ENCODE measurements at places on chromosomes 5 and 9.

- H3K36me3 ChIP-seq, result no peaks in the 10 kb centered on the region
- peak overlapping the region; percentile 97 for H3K4me3 ChIP-seq
- H3K4me1 ChIP-seq, result peaks cover 19% of the 10 kb centered on the region
These were observed 779 bp downstream of the FAM13B start for GRCh38 chr5:138032028-138032571.

GRCh38 chr9:124199474-124199873 lies 58.3 kb upstream of the NEK6 start:
- no peak for DNase-seq
- no peaks in the 10 kb centered on the region for H3K27me3 ChIP-seq
- no peaks in the 10 kb centered on the region for H3K36me3 ChIP-seq
- H3K4me3 ChIP-seq, result no peak overlapping the region
- H3K27ac ChIP-seq, result no peak overlapping the region

GRCh38 chr5:56145106-56145505 lies 88.0 kb downstream of the ANKRD55 start:
- H3K36me3 ChIP-seq, result no peaks in the 10 kb centered on the region
- no peaks in the 10 kb centered on the region for H3K27me3 ChIP-seq
- no peaks in the 10 kb centered on the region for H3K4me1 ChIP-seq
- no peak for DNase-seq

GRCh38 chr9:72614067-72614466 lies 92.7 kb downstream of the TMC1 start:
- H3K36me3 ChIP-seq, result no peaks in the 10 kb centered on the region
- no peak overlapping the region for H3K27ac ChIP-seq
- DNase-seq, result no peak
- H3K4me3 ChIP-seq, result no peak overlapping the region

GRCh38 chr9:18706648-18707047 lies 232.7 kb downstream of the ADAMTSL1 start:
- no peak overlapping the region for H3K27ac ChIP-seq
- no peak overlapping the region for H3K4me3 ChIP-seq
- DNase-seq, result no peak

GRCh38 chr5:56369361-56369811 lies 136.3 kb upstream of the ANKRD55 start:
- no peaks in the 10 kb centered on the region for H3K27me3 ChIP-seq
- DNase-seq, result no peak
- H3K4me3 ChIP-seq, result no peak overlapping the region
- no peaks in the 10 kb centered on the region for H3K4me1 ChIP-seq

DNA sequence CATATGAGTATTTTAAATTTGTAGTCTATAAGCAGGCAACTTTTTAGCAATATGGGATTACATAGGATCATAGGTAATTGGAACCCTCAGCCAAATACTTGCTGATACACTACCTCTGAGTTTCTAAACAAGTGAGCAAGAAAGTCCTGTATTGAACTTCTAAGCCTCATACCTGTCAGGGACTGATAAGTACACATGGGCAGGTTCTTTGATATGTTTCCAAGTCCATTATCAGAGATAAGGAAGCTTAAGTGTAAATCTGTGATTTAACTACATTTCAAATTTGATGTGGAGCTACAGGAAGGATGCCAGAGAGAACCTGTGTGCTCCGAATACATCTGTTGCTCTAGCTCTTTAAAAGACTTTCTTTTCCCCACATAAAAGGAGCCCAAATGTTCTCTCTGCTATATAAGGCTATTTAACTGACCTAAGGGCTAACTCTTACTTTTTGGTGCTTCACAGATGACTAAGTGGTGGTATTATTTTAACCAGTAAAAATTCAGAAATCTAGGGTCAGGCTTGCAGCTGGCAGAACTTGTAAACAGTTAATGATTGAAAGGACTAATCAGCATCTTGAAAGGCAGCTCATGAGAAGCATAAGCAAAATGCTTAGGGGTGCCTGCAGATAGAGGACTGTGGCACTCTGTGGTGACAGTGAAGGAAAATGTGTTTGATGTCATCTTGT lies 228.6 kb downstream of the NR3C1 start:
- no peak overlapping the region for H3K27ac ChIP-seq
- DNase-seq, result no peak
- no peaks in the 10 kb centered on the region for H3K27me3 ChIP-seq

DNA sequence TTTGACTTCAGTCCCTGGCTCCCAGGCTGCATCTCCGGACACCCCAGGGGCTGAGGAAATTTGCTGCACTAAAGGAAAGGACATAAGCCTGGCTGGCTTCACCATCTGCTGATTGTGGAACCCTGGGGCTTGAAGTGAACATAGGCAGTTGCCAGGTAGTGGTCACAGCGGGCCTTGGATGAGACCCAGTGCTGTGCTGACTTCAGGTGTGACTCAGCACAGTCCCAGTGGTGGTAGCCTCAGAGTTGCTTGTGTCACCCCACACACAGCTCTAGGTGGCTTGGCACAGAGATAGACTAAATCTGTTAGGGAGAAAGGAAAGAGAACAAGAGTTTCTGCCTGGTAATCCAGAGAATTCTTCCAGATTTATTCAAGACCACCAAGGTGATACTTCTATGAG lies 36.1 kb upstream of the RUSC2 start:
- H3K27ac ChIP-seq, result no peak overlapping the region
- no peaks in the 10 kb centered on the region for H3K4me1 ChIP-seq
- DNase-seq, result no peak
- H3K36me3 ChIP-seq, result no peaks in the 10 kb centered on the region

- no peak for DNase-seq
- peaks cover 75% of the 10 kb centered on the region for H3K4me1 ChIP-seq
- H3K4me3 ChIP-seq, result peak overlapping the region; percentile 36
- H3K27me3 ChIP-seq, result no peaks in the 10 kb centered on the region
- H3K27ac ChIP-seq, result peak overlapping the region; percentile 31
These were observed 13.7 kb downstream of the TRIO start for GRCh38 chr5:14156650-14157492.

DNA sequence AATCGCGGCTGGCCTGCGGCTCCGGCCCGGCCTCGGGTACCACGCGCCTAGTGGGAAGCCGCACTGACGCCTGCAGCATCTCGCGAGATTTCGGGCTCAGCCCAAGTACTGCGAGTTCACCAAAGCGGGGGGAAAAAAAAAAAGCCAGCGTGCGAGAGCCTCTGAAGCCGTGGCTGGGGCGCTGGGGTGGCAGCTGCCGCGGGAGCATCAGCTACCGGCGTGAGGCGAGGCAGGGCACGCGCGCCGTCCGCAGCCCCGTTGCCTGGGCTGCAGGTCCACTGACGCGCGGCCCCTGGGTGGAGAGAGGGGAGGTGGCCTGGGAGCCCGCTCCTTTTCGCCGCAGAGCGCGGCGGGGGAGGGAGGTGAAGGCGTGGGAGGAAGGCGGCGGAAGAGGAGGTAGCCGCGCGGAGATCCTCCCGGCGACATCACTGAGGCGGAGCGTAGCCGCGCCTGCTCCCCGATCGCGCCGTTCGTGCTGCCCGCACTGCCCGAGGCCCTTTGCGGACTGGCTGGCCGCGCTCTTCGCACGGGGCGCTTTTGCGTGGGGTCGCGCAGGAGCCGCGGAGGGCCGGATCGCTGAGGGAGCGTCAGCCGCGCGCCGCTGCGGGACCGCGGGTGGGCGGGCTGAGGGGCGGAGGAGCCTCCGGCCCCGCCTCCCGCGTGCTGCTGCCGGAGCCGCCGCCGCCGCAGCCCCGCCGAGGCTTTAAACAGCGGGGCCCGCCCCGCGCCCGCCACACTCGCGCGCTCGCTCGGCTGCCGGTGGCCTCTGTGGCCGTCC lies at the start of gene SLC12A2:
Gene SLC12A2 (plus strand): TSS at position 734 of the 778 bp plus-strand sequence. CDS start 189 bp downstream, outside the sequence.
- peak within 1 kb of the TSS; percentile 93 for H3K4me3 ChIP-seq
- H3K27ac ChIP-seq, result peak within 1 kb of the TSS; percentile 96
- DNase-seq, result peak; percentile 93
- H3K4me1 ChIP-seq, result peaks cover 13% of the 10 kb centered on the region

- no peaks in the 10 kb centered on the region for H3K36me3 ChIP-seq
- H3K27me3 ChIP-seq, result no peaks in the 10 kb centered on the region
- H3K4me1 ChIP-seq, result no peaks in the 10 kb centered on the region
These were observed 117.8 kb downstream of the TLR4 start for GRCh38 chr9:117821954-117822353.

DNA sequence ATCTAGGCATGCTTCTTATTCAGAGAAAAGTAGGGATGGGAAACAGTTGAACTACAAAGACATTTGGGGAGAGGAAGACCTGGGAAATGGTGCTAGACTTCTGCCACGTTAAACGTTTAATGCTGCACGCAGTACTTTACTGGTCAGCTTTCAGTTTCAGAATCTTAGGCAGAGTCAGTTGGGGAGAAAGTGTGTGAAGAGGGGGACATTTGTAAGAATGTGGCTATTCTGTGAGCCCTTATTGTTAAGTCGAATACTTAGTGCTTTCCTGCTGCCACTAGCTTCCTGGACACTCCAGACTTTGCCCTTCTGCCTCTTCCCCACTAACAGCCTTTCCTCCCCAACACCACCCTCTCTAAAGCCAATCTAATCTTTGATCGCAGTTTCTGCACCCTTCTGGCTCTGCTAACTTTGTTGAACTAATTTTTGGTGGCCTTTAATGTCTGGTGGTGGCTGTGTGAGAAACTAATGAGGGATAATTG lies 6.1 kb downstream of the CYSTM1 start:
- H3K4me1 ChIP-seq, result peaks cover 39% of the 10 kb centered on the region
- no peak overlapping the region for H3K4me3 ChIP-seq
- H3K27ac ChIP-seq, result peak overlapping the region; percentile 43
- no peaks in the 10 kb centered on the region for H3K36me3 ChIP-seq
- DNase-seq, result no peak

GRCh38 chr9:86778761-86779160 lies 168.5 kb downstream of the GAS1 start:
- no peak overlapping the region for H3K27ac ChIP-seq
- no peak overlapping the region for H3K4me3 ChIP-seq
- no peaks in the 10 kb centered on the region for H3K36me3 ChIP-seq
- H3K4me1 ChIP-seq, result no peaks in the 10 kb centered on the region

DNA sequence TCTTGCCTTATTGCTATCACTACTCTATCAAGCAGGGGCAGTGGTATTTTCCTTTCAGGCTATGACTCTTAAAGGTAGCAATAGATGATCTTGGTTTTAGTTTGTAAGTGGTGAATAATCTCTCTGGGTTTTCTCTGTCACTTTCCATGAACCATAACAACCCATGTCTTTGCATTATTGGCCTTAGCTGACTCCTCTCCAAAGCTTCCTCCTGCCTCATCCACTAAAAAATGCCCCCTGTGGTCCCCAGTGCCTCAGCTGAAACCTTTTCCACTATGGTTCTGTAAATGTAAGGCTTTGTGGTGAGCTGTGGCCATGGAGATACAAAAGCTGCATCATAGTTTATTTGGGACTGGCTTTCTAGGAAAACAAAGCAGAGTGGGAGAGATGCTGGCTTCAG lies 128.8 kb downstream of the GPBP1 start:
- no peak for DNase-seq
- peaks cover 6% of the 10 kb centered on the region for H3K4me1 ChIP-seq
- no peaks in the 10 kb centered on the region for H3K36me3 ChIP-seq
- H3K27me3 ChIP-seq, result no peaks in the 10 kb centered on the region

GRCh38 chr5:56606192-56606591 lies 209.2 kb upstream of the MAP3K1 start:
- H3K27ac ChIP-seq, result no peak overlapping the region
- no peak for DNase-seq
- no peak overlapping the region for H3K4me3 ChIP-seq

- H3K27me3 ChIP-seq, result no peaks in the 10 kb centered on the region
- no peaks in the 10 kb centered on the region for H3K36me3 ChIP-seq
- peak; percentile 84 for DNase-seq
- peak overlapping the region; percentile 82 for H3K27ac ChIP-seq
These were observed 44.7 kb upstream of the NDFIP1 start for GRCh38 chr5:142063878-142064331.

DNA sequence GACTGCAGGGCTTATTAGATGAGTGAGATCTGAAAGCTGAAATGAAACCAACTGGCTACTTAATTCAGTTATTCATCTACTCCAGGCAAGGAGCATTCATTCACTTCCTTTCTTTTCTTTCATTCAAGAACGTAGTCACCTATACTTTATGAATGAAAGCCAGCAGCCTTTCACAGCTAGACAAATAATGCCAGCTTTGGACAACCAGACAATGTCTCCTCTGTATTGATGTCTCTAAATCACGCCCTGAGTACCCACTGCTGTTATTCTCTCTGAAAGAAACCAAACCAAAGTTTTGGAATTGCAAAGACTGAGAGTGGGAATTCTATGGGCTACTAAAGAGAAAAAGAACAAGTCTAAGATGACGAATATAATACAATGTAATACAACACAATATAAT lies 121.2 kb upstream of the PTPN3 start:
- DNase-seq, result no peak
- H3K4me1 ChIP-seq, result no peaks in the 10 kb centered on the region
- no peak overlapping the region for H3K4me3 ChIP-seq
- H3K27ac ChIP-seq, result no peak overlapping the region

- no peak overlapping the region for H3K4me3 ChIP-seq
- H3K4me1 ChIP-seq, result peaks cover 2% of the 10 kb centered on the region
- no peak overlapping the region for H3K27ac ChIP-seq
- no peaks in the 10 kb centered on the region for H3K27me3 ChIP-seq
These were observed 19.0 kb downstream of the C9orf152 start for GRCh38 chr9:110188991-110189390.

DNA sequence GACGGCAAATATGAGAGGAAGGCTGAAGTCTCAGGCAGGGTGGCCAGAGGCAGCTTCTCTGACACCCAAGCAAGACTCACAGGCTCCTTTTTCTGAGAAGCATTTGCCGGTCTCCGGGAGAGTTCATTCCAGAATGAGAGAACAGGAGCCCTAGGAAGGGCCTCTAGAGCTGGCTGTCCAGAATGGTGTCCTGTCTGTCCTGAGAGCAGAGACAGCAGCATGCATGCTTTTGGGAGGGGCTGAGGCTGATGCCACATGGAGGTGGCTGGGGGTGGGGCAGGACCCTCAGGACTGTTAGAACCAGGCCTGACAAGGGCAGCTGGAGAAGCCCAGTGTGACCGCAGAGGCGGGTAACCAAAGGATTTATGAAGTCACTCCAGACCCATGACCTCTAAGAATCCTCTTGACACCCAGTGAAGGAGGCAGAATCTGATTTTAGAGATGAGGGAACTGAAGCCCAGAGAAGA lies 60.0 kb downstream of the SHB start:
- no peaks in the 10 kb centered on the region for H3K36me3 ChIP-seq
- H3K4me3 ChIP-seq, result no peak overlapping the region
- peaks cover 33% of the 10 kb centered on the region for H3K4me1 ChIP-seq
- H3K27me3 ChIP-seq, result no peaks in the 10 kb centered on the region
- no peak overlapping the region for H3K27ac ChIP-seq

GRCh38 chr9:2321523-2322148 lies 300.0 kb upstream of the VLDLR start:
- H3K4me1 ChIP-seq, result no peaks in the 10 kb centered on the region
- H3K36me3 ChIP-seq, result no peaks in the 10 kb centered on the region
- DNase-seq, result no peak
- no peaks in the 10 kb centered on the region for H3K27me3 ChIP-seq

DNA sequence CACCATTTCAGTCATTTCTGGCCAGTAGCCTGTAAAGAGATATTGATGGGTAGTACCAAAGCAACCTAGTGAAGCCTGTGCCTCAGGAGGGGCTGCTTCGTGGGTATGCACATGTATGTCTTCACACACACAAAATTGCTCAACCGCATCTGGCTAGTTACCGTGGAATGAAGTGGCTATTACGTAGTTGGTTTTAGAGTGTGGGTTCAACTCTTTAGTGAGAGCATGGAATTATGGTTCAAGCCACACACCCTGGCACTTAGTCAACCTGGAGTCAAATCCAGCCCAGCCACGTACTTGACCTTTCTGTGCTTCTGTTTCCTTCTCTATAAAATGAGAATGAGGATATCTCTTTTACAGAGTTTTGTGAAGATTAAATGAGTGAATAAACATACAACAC lies 174.9 kb downstream of the TTC39B start:
- no peak overlapping the region for H3K27ac ChIP-seq
- no peaks in the 10 kb centered on the region for H3K4me1 ChIP-seq
- H3K4me3 ChIP-seq, result no peak overlapping the region
- H3K36me3 ChIP-seq, result no peaks in the 10 kb centered on the region
- no peak for DNase-seq
